OCI-M1 (cell line): ENCODE measurements at places on chromosomes 12 and 14.
A peak's percentile ranks its signal among the peaks of the same experiment; 100 is the strongest.

- no peak for DNase-seq
Observed at GRCh38 chr12:125169870-125170269, 104.6 kb downstream of the AACS start.

GRCh38 chr12:99232324-99232723 is 415.2 kb upstream of the GARIN6 start:
- DNase-seq, result no peak

- no peak for DNase-seq
Observed at GRCh38 chr14:36226164-36226563, 49.6 kb upstream of the PTCSC3 start.

DNA sequence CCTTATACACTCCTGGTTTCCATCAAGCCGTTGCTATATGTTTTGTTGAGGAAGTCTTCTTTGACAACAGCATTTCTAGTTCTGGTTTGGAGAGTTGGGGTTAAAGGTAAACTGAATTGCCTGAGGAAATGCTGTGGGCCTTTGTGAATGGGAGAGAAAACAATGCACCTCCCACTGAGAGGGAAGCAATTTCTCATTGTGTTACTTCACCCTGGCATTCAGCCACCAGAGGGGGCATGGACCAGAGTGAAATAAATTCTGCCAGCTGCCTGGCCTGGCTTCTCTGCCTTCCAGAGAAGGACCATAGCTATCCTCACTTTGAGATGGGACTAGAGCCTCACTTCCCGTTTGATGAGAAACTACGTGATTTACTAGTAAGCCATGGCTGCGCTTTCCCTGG is 475.3 kb downstream of the EGLN3 start:
- peak; percentile 11 for DNase-seq

GRCh38 chr12:1692895-1693610 is 2.2 kb downstream of the ADIPOR2 start:
- DNase-seq, result peak; percentile 67

DNA sequence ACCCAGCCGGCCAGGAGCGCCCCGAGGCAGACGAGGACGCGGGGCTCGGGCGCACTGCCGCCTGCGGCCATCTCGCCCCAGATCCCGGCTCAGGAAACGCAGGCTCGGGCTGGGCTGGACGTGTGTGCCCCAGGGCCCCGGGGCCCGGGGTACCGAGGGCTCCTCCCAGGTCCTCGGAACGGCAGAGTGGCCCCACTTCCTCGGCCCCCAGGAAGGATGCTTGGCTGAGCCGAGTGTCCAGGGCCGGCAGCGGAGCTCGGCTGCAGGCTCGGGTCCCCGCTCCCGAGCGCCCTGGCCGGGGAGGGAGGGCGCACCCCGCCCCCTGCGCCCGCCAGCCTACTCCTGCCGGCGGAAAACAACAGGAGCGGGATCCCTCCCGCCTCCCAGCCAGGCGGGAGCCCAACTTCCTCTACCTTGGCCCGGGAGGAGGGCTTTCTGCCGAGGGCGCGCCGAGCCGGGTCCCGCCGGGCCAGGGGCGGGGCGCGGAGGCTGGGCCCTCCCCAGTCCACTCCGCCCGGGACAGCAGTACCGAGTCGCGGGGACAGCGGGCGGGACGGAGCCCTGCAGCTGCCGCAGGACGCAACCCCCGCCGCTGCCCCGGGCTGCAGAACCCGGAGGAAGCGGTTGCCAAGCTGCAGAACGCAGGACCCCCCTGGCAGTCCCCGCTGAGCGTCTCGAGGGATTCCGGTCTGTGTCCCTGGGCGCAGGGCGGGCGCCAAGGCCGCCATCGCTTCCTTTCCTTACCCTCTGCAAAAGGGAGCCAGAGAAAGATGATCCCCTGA is at the start of gene VSIG10:
TSS of gene VSIG10 (minus strand) at position 411 of the 782 bp plus-strand sequence. CDS start at position 71, 340 bp downstream.
- peak; percentile 24 for DNase-seq

DNA sequence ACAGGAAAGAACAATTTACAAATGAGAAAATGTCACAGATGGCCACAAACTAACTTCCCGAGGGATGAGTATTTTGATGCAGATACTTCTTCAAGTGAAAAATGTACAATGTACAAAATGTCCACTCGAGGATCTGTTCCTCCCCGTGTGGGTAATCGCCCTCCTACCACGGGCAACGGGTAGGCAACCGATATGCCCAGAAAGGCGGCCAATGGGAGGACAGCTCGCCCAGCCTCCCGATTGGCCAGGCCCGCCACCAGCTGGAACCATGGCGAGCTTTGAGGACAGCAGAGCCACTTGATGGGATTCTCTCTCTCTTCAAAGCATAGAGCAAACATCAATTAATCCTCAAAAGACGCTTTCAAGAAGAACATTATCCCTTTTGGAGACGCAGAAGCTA is 42.3 kb downstream of the DPF3 start:
- no peak for DNase-seq

DNA sequence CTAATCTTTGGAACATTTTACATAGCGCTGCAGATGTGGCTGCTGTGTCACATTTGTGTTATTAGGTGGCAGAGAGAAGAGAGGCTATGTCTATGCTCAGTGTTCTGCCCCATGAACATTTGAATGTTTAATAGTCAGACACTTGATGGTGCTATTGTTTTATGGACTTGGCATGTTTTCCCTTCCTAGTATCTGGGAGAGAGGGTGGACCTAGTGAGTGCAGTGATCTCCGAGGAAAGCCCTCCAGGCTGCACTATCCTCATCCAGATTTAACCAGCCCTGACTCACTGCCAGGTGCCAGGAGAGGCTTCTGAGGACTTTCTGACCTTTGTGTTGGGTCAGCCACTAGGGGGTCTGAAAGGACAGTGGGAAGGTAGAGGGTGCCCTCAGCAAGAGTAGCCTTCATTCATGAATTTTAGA is 24.3 kb downstream of the ZFC3H1 start:
- DNase-seq, result peak; percentile 38

GRCh38 chr12:93183940-93184671 is 193.6 kb upstream of the NUDT4 start:
- peak; percentile 94 for DNase-seq

- no peak for DNase-seq
Observed at GRCh38 chr14:96038920-96039632, at the start of gene C14orf132. TSS of gene C14orf132 (plus strand) at chr14:96039362. CDS start at chr14:96039501, 139 bp downstream.

GRCh38 chr12:27711317-27711682 is 668 bp downstream of the MRPS35 start:
- peak; percentile 52 for DNase-seq

GRCh38 chr14:94761997-94762377 is 7.9 kb downstream of the GSC start:
- DNase-seq, result no peak

DNA sequence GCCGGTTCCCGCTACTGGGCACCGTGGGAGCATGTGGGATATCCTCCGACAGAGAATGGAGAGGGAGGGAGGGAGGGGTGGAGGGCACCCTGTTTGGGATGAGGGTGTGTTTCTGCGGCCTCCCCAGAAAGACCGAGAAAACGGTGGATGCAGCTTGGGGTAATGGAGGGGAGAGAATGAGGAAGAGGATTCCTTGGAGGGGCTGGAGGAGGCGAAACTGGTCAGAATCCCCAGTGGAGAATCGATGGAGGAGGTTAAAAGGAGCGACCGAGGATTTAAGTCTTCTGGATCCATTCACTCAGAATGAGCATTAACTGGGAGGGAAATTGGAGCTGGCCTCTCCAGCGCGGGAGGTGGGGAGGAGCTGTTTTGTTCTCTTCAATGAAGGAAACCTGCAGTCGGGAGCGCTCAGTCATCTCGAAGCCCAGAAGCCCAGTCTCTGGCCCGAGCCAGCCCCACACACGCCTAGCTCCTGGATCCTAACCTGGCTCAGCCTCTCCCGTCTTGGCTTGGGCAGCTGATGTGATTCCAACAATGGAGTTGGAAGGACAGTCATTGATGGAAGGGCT is 581 bp downstream of the ARG2 start:
- no peak for DNase-seq

DNA sequence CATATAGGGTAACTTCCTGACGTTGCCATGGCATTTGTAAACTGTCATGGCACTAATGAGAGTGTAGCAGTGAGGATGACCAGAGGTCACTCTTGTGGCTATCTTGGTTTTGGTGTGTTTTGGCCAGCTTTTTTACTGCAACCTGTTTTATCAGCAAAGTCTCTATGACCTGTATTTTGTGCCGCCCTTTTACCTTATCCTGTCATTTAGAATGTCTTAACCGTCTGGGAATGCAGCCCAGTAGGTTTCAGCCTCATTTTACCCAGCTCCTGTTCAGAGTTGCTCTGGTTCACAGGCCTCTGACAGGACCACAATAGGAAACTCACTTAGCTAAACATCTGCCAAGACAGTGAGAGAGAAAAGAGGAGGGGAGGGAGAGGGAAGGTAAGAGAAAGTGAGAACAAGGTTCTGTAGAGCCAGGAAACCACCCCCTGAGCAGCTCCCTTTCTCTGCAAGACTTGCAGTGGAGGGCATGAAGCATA is 64.8 kb upstream of the PLEKHG3 start:
- DNase-seq, result no peak

GRCh38 chr12:115584156-115584555 is 693.3 kb downstream of the MED13L start:
- DNase-seq, result no peak

DNA sequence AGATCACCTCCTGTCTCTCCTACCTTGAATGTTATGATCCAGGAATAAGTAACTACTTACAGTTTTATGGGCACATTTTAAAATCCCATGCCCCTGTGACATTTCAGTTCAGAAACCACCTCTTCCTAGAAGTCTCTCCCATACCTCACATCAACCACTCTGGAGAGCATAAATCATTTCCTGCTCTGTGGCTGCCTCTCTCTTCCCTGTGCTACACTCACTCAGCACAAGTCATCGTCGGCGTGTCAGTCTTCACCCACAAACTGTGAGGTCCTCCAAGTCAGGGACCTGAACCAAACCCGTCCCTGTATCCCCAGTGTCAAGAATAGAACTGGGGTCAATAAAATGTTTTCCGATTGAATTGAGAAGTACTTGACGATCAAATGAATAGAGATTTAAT is 863.3 kb downstream of the BCL11B start:
- DNase-seq, result no peak

- peak; percentile 15 for DNase-seq
Observed at GRCh38 chr12:132622437-132623071, 4.0 kb downstream of the P2RX2 start.

DNA sequence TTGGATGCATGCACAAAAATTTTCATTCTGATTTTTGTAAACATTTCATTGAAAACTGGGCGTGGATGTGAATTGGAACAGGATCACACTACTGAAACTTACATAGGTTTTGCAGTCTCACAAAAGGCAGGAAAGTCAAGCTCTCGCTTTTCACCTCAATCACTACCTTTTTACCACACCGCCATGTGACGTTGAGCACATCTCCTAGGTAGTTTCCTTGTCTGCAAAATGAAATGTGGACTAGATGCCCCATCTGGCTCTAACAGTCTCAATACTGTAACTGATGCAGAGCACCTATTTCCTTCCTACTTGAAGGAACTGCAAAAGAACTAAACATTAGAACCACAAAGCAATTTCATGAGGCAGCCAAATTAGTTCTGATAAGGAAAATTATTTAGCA is 4.4 kb upstream of the YY1 start:
- DNase-seq, result no peak

- no peak for DNase-seq
Observed at GRCh38 chr12:48980953-48981756, 3.0 kb downstream of the WNT1 start.

DNA sequence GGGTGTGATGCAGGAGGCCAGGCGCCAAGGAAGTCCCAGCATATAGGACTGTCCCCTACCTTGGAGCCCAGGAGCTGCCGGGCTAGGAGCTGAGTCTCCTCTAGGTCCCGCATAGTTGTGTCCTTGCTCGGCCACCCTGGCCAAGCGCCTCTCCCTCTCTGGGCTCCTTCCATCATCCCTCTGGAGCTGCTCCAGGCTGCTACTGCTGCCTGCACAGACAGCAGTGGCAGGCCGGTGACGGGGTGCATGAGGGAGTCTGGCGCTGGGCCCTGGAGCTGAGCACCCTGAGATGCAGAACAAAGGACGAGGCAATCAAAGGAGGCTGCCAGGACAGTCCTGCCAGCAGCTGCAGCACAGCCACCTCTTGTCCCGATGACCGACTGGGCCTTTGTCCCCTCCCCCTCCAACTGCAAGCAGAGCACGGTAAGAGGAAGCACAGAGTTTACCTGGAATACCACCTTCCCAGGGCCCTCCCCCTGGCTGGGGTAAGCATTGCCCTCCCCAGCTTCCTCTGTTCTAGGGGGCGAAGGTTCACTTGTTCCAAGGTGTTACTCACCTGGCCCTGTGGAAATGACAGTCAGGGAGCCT is 10.4 kb downstream of the DTX1 start:
- no peak for DNase-seq

DNA sequence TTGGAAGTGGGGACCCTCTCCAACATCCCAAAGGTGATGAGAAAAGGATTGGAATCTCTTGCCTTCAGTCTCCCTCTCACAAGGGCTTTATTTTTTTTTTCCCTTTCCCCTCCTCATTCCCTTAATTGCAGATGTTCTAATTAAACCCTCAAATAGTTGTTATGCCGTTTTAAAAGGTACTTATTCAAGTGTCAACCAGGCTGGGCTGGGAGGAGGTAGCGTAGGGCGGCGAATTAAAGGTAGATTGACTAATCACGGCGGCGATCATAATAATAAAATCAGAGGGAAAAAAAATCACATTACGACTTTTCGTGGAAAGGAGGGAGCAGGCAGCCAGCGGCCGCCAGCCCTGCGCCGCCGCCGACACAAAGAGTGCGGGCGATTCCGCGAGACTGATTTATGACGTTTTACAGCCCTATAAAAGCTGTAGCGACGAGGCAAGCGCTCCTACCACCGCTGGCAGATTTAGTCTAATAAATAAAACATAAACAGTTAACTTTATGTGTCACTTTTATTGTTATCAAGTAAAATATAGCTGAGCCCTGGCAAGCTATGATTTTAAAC is 1.7 kb upstream of the HOXC4 start:
- DNase-seq, result no peak

DNA sequence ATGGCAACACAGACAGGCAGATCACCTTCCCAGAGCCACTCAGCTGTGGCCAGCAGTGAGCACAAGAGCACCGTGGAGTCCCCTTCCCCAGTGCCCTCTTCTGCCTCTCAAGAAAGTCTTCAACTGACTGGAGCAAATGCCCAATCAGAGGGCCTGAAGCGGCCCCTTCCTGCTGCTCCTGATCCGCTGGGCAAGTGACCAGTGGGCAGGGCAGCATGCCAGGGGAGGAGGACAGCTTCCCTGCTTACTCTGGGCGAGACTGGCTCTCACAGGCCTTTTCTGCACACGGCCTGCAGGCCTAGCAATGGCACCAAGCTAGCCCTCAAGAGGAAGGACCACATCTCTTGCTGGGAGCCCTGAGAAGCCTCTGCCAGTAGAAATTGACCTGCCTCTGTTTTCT is 890 bp downstream of the KRT71 start:
- DNase-seq, result no peak

DNA sequence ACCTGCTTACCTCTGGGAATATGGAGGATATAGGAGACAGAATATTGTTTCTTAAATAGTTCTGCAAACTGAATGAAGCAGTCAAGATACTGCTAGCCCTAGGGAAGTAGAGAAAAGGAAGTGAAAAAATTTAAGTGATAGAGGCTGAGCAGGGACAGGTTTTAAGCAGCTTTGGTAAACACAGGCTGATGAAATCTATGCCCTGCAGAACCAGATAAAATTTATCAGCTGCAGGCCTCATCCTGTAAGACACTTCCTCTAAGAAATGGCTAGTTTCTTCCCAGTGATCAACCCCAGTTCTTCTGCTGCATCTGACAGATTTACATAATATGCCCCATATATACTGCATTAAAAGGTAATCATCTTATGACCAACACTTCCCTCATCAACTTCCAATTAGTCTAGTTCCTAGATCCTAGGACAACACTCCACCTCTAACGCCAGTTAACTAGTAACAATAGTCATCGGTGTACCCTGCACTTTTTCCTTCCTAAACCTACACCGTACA is 1.3 kb upstream of the ESYT1 start:
- peak; percentile 93 for DNase-seq

GRCh38 chr12:15636060-15636890 is 152.9 kb downstream of the EPS8 start:
- peak; percentile 15 for DNase-seq

- no peak for DNase-seq
Observed at GRCh38 chr14:98966016-98966415, 306.0 kb downstream of the BCL11B start.
